ENCODE measurements at places on chromosomes 1 and 21. TPM values are rescaled to one million over a fixed set of nuclear protein-coding genes. Genes with fewer than 3 reads are reported as not detected.

DNA sequence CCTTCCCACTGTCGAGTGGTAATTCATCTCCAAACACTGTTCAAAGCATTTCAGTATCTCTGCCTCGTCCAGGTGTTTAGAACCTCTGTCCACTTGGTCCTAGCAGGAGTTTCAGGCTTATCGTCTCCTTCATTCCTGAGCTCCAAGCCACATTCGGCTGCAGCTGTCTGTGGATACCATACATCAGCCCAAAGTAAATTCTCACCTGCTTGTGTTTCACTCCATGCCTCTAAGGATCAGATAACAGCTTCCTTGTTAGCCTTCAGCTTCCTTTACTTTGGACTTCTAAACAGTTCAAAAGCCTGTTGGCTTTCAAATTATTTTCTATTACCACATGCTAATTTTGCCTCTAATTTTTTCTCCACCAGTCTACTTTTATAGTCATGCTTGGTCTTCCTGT is 219.0 kb upstream of the L1TD1 start:
- DNase-seq, result no peak

DNA sequence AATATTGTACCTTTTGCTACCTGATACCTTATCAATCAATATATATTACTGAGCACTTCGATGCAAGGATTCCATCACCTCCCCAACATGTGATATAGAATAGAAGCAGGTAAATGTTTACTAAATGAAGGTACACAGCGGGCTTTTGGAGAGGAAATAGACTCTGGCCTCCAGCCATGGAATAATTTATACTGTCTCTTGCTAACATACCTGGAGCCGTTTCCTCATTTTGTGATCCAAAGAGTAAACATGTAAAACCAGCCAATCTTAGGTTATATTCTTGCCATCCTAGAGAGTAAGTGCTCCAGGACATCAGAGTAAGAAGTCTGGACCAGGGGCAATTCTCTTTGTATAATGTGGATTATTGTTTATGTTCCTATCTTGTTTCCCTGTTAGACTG is 39.4 kb downstream of the NDUFS5 start:
- no peak for DNase-seq

DNA sequence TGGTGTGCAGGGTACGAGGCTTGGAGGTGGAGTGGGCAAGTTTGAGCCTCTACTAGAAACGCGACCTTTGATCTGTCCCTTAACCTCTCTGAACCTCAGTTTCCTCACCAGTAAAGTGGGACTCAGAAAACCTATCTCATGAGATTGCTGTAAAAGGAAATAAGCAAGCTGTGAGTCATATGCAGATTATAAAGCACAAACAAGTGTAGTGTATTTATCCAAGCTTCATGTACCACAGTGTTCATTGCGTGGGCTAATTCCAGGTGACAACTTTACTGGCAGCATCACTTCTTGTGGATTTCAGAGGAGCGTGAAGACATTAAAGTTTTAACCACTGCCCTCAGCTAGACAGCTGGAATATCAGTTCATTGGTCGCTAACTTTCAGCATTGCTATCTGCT is 44.4 kb downstream of the ZNF697 start:
- no peak for DNase-seq

Gene APOBEC4
- total RNA-seq, result not detected
